ENCODE measurements at places on chromosomes 2 and 18. TPM values are rescaled to one million over a fixed set of nuclear protein-coding genes. Genes with fewer than 3 reads are reported as not detected.

OSBPL6 gene
- 8.7 TPM for total RNA-seq

NTSR2 gene
- not detected for total RNA-seq

CDK5R2 gene
- total RNA-seq = not detected

CIB4 gene
- total RNA-seq = not detected

SH3BP4 gene
- total RNA-seq = 16.0 TPM

SMAD7 gene
- 4.9 TPM for total RNA-seq

GPR35 gene
- 0.13 TPM for total RNA-seq

IL1F10 gene
- not detected for total RNA-seq

CCDC148 gene
- total RNA-seq = 0.13 TPM

GREB1L gene
- total RNA-seq = 11.3 TPM

CCDC178 gene
- 0.51 TPM for total RNA-seq

SPAST gene
- 26.0 TPM for total RNA-seq

CCDC68 gene
- 0.26 TPM for total RNA-seq

L3MBTL4 gene
- total RNA-seq = 10.2 TPM

EN1 gene
- total RNA-seq = not detected

MARCHF7 gene
- 92.3 TPM for total RNA-seq

SCN3A gene
- total RNA-seq = 11.5 TPM

All from dermis microvascular lymphatic vessel endothelial cell (primary cell).